ENCODE measurements at places on chromosomes 5 and 9.

GRCh38 chr5:55072666-55073065 lies 29.8 kb upstream of the GZMA start:
- DNase-seq = no peak

- no peak for DNase-seq
Measured at GRCh38 chr9:28951945-28952344, 1378.7 kb upstream of the C9orf72 start.

DNA sequence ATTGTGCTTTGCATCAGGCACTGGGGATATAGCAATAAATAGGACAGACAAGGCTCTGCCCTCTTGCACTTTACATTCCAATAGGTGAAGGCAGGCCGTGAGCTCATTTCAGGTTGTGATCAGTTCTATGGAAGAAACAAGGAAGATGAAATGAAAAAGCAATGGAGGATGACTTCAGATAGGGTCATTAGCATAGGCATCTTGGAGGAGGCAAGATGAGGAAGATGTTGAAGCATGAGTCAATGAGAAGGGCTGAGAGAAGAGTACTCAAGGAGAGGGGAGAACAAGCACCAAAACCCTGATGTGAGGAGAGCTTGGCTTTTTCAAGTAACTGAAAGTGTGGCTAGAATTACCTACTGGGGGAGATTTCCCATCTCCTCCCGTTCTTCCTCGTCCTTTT lies 5.0 kb upstream of the SPARC start:
- DNase-seq = no peak

- no peak for DNase-seq
Measured at GRCh38 chr5:77438071-77438470, 54.0 kb downstream of the WDR41 start.

DNA sequence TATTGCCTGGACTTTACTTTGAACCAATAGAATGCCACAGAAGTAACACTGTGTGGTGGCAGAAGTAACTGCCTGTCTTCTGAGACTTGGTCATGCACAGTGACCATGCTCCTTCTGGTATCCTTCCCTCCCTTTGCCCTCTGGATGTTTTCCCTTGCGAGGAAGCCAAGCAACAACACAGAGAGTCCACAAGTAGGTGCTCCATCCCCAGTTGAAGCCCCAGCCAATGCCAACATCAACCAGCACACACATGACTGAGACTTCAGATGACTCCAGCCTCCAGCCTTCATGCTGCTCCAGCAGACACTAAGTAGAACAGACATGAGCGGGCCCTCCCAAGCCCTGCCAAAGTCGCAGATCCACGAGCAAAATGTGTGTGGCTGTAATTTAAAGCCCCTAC lies 129.6 kb downstream of the EPB41L4A start:
- no peak for DNase-seq

- no peak for DNase-seq
Measured at GRCh38 chr5:159034083-159034824, 65.5 kb downstream of the EBF1 start.

DNA sequence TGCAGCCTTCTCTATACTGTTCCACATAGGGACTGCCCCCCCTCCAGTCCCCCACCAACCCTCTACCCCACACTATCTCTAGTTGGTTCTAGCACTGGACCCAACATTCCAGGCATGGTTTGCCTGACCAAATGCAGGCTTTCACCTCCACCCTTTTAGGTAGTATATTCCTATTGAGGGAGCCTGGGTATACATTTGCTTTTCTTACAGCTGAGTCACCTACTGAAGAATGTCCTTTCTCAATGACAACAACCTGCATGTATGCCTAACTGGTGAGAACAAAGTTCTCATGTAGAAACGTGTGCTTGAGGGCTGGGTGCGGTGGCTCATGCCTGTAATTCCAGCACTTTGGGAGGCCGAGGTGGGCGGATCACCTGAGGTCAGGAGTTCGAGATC lies 8.2 kb downstream of the TNIP1 start:
- DNase-seq = no peak

- DNase-seq = no peak
Measured at GRCh38 chr5:129124608-129125007, 30.1 kb downstream of the ISOC1 start.
